ENCODE measurements at places on chromosomes 11 and 22. TPM values are rescaled to one million over a fixed set of nuclear protein-coding genes. Genes with fewer than 3 reads are reported as not detected.

Gene OR4D5
- not detected for total RNA-seq

DNA sequence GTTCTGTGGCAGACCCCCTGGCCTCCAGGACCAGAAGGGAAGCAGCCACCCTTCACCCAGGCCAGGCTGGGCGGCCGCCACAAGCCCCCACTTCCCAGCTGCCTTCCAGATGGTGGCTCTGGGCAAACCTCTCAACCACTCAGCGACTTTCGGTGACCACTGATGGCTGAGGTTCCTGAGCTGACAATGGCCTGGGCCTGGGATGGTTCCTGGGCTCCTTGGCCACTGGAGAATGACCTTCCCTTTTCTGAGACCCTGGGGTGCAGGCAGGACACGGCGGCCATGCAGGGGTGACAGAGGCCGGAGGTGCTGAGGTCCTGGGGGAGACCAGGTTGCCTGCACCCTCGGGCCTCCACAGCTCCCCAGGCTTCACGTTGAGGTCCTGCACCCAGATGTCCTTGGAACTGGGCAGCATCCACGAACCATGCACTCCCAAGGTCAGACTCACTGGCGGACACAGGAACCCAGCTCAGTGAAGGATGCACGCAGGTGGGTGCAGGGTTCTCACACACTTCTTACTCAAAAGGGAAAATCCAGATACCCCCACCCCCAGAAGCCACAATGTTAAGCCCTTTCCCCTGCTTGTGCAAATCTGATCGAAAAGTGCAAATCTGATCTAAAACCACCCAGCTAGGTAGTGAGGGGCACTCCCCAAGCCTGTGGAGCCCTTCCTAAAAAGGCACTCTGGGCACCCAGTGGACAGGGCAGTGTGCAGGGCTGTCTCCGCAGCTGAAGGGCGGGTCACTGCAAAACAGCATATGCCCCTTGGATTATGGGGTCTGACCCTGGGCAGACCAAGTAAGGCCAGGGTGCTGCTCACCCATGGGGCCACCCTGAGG is 13.9 kb upstream of the PHLDA2 start:
- no peak for DNase-seq

DNA sequence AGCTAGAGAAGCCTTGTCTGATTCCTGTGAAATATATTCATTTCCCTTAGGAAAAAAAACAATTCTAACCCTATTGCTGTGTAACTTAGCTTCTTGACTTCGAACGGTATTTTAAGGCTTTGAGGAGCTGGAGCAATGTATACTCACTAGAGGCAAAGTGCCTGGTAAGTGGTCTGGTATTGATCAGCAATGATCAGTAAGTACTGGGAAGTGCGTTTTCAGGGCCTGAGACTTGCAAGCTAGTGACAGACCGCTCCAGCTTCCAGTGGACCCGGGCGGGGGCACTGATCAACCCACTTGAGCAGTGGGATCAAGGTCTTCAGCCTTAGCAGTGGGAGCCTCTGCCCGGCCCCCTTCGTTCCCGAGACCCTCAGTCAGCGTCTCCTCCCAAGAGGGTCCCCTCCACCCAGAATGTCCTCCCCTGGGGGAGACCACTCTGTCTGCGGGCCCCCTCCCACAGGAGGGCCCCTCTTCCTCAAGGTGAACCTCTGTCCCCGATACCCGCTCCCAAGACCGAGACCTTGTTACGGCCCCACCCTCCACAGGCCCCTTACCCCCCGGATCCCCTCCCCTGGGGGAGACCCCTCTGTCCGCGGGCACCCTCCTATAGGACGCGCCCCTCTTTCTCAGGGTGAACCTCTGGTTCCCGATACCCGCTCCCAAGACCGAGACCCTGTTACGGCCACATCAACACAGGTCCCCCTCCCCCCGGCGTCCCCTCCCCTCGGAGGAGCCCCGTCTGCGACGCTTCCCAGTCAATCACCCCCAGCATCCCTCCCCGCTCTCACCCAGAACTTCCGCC is 452 bp upstream of the ATXN10 start:
- DNase-seq, result no peak

DNA sequence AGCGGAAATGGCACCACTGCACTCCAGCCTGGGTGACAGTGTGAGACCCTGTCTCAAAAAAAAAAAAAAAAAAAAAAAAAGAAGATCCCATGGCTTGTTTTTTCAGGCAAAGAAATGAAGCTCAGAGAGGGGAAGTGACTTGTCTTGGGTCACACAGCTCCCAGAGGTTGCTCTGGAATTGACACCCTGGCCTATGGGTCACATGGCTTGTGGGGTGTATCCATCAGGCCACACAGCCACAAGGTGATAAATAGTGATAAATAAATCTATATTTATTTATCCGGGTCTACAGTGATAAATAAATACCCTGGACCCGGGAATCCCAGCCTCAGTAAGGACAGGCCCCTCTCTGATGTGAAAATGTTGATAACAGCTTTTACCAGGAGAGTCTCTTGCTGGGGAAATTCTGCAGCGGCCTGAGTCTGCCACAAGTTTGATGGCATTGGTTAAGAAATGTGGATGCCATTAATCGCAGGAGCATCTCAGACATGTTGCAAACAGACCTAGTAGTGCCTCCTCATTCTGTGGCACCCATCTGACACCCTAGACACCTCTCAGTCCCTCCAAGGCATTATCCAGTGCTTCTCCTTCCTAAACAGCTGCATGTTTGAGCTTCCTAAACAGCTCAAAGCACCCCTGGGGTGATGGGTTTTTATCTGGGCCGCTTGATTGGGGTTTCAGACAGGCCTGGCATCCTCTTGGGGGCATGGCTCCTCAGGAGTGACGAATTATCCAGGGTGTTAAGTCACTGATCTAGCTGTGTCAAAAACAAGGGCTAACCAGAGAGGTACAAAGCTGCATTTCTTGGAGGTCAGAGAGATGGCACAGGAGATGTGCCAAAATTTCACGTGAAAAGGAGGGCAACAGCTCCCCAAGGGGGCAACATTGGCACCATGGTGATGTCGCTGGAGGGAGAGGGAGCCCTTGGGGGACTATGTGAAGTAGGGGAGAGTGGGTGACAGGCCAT is 1.9 kb upstream of the EMID1 start:
- DNase-seq, result no peak

- DNase-seq, result no peak
Measured at GRCh38 chr11:36377759-36378564, 81.9 kb downstream of the PRR5L start.

DNA sequence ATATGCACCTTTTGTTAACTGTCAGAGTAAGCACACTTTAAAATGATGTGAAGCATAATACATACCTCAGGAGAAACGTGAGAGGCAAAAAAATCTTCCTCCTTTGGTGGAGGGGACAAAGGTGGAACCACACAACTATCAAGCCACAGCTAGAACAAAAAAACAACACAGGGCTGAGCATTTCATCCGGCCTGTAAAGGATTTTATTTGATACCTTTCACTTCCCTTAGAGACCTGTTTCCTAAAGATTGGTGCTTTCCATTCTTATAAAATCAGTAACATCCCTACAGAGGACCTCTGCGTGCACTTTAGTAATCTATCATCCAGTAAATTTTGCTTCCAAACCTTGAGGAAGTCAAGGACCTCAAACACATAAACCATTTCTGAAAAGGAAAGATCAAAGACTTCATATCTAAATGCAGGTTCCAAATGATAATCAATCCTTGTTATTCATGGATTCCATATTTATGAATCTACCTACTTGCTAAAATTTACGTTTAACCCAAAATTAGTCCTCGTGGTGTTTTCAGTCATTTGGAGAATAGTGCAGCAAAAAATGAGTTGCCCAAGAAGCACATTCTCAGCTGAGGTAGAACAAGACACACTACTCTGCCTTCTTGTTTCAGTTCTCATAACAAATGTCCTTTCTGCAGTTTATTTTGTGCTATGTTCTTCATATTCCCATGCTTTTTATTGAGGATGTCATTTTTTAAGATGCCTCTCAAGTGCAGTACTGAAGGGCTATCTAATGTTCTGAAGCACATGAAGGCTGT is 22.7 kb downstream of the ARFGAP3 start:
- no peak for DNase-seq

DNA sequence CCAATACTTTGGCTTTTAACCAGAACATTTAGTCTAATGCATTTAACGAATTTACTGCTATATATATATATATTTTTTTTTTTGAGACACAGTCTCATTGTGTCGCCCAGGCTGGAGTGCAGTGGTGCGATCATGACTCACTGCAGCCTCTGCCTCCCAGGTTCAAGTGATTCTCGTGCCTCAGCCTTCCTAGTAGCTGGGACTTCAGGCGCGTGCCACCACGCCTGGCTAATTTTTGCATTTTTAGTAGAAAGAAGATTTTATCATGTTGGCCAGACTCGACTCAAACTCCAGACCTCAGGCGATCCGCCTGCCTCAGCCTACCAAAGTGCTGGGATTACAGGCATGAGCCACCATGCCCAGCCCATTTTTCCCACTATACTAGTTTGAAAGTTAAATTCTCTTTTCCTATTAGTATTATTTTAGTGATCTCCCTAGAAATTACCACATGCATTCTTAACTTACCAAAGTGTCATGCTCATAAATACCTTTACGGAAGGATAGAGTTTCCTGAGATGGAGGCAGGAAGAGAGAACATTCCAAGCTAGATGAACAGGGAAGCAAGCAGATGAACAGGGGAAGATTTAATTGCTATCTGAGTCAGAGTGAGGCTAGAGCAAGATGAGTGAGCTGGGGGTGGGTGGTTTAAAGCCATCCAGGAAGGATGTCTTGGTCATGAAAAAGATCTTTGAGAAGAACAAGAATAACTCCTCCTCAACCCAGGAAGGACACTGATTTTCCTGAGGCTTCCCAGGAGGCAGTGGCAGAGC is 4.4 kb upstream of the PGAP2 start:
- no peak for DNase-seq

GRCh38 chr11:63563201-63564055 is at the start of gene PLAAT2:
Gene PLAAT2 (minus strand): TSS chr11:63563379. CDS start chr11:63563324, 55 bp downstream.
- DNase-seq, result no peak

GRCh38 chr22:35637254-35637653 is 11.0 kb upstream of the APOL6 start:
- DNase-seq, result no peak

Data from Right ventricle myocardium inferior (tissue), 1 donor.